ENCODE measurements at places on chromosomes 2 and 18. TPM values are rescaled to one million over a fixed set of nuclear protein-coding genes. Genes with fewer than 3 reads are reported as not detected.

The GALNT5 gene
- 1.7 TPM for polyA plus RNA-seq

The IL36B gene
- polyA plus RNA-seq: not detected

The IHH gene
- not detected for polyA plus RNA-seq

The TDRD15 gene
- not detected for polyA plus RNA-seq

All from hindlimb muscle (tissue), 1 donor.